ENCODE measurements at places on chromosomes 7 and 10.
A peak's percentile ranks its signal among the peaks of the same experiment; 100 is the strongest.

DNA sequence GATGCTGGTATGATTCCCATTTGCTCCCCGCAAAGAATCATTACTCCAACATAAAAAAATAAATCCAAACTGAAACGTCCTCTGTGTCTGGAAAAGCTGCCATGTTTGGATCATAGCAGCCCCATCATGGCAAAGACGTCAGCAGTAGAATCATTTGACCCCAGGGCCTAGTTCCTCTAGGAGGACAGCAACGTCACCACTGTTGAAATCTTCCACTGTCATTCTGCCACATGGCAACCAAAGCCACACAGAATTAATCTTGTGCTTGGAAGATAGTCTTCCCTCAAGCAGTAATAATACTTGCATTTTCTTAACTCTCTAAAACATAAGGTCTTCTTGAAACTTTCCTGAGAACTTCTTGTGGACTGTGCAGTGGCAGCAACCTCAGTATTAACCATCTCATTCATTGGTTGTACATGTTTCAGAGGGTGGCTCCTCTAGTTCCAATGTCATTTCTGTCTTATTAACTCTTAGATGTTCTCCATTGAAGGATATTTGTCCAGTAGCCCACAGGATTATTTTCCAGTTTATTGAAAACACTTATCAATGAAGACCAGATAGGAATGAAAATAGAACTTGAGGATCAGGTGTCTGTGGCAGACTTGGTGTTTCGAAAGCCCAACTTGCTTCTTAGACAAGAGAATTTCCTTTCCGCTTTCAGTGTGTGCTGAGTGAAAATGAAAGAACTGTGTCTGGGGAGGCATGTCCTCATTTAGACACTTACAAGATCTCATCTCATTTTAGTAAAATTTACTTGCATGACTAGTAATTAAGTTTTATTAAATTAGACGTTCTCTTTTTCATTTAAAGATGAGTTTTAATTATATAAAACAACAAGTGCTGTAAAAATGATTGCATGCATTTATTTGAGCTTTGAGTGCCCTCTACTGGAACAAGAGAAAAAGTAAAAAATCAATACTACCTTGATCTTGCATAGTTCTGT is 28.9 kb upstream of the INHBA start:
- peak; percentile 88 for DNase-seq

GRCh38 chr10:113988535-113988934 is 55.1 kb upstream of the ADRB1 start:
- DNase-seq, result no peak

DNA sequence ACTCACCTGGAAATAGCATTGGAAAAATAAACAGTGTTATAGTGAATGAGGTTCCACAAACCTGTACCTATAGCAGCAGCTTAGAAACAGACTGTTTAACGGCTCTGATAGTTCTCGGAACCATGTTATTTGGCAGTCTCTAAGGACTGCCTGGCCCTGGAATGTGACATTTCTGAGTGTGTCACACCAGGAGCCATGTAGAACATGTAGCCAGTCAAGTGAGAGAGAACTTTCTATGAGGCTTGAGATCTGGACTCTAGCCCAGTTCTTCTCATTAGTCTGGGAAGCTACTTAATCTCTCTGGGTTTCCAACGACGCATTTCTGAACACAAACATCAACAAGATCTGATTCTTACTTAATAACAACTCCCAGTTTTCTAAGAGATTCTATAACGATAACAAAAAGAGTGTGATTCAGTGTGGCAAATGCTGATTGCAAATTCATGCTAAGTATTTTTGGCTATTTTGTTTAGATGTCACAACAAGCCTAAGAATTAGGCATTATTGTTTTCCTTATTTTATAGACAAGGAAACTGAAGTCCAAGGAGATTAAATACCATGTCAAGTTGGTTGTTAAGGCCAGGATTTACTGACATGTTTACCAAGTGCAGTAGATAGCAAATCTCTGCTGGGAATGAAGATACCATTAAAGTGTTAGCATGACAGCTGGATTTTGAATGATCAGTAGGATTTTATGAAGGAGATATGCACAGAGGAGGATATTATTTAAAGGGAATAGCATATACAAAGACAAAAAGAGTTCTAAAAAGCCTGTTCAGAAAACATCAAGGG is 47.2 kb downstream of the APBB1IP start:
- DNase-seq, result no peak

- DNase-seq, result no peak
Measured at GRCh38 chr10:35274498-35275060, 61.7 kb upstream of the CCNY start.

- DNase-seq, result no peak
Measured at GRCh38 chr7:64666663-64667050, 724 bp downstream of the ZNF107 start.

DNA sequence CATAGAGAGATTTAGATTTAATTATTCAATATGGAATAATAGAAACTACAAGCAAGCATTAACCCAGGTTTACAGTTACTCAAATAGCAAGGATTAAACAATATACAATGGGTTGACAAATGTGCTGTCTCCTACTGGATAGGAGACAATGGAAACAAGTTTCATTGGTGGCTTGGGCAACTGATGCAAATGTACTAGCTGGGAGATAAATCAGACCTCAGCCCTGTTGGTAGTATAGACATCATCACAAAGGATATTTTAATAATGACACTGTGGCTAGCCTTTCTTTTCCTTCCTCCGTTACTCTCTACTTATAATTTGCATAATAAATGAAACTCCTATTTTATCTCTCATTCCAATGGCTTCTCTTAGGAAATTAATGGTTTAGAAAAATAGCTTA is 96.5 kb upstream of the DKK1 start:
- DNase-seq, result no peak

DNA sequence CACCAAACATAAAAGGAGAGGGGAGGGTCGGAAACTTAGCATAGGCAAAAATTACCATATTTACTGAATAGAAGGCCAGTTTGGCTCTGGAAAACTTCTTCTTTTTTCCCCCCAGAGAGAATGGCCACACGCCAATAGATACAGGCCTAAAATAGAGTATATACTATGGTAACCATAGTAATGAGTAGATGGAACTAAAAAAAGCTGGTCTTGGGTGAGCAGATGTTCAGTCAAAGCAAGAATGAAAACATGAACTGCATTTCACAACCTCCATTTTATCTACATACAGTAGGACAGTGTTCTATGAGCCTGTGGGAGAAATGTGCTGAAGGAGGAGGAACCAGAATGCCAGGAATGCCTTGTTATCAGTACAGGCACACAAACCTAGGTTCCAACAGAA is 141.7 kb upstream of the SEMA3A start:
- no peak for DNase-seq

DNA sequence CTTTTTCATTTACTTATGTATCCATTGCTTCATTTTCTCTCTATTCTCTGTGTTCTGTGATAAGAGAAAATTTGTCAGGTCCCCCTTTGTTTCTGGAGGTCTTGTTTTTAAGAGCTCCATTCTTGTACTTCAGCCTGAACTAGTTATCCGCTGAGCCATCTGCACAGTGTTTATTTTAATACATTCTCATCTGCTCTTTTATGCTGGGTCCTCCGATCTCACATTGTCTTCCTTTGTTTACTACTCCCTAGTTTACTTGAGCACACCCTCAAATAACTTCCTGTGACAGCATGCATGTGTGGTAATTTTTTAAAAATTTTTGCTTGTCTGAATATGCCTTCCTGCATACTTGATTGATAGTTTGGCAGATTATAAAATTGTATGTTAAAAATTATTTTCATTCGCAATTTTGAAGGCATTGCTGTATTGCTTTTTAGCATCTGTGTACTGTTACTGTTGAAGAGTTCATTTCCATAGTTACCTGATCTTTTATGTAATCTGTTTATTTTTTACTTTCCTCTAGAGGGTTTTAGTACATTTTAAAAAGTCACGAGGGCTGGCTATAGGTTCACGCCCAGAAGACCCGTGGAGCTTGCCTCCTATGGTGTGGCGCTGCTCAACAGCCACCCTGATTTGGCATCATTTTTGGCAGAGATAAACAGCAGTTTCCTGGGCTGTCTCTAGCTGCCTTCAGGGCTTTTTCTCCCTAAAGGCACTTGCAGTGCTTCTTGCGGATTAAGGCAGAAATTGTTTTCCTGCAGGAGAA is 31.9 kb downstream of the RSBN1L start:
- no peak for DNase-seq

DNA sequence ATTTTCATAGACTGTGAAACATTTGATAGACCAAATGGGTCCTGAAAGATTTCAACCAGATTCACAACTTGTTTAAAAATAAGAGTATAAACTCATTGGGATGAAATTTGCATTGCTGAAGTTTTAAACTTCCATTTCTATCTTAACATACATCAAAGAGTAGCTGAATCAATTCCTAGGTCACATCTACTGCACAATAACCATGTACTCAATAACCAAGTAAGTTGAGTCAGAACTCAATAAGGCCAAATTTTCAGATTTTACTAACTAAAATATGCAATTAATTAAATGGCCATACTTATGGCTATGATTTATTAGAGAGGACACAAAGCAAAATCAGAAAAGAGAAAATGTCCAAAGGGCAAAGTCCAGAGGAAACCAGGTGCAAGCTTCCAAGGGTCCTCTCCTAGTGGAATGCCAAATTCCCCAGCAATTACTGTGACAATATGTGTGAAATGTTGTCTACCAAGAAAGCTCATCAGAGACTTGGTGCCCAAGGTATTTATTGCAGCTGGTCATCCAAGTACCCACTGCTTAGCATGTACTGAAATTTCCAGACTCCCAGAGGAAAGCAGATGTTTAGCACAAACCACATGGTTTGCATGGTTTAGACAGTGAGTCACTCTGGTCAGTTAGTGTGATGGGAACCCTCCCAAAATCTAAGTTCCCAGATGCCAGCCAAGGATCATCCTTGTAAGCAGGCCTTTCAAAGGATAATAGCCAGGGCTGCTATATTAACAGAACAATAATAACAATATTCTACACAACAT is 238.9 kb downstream of the IPMK start:
- DNase-seq, result no peak

DNA sequence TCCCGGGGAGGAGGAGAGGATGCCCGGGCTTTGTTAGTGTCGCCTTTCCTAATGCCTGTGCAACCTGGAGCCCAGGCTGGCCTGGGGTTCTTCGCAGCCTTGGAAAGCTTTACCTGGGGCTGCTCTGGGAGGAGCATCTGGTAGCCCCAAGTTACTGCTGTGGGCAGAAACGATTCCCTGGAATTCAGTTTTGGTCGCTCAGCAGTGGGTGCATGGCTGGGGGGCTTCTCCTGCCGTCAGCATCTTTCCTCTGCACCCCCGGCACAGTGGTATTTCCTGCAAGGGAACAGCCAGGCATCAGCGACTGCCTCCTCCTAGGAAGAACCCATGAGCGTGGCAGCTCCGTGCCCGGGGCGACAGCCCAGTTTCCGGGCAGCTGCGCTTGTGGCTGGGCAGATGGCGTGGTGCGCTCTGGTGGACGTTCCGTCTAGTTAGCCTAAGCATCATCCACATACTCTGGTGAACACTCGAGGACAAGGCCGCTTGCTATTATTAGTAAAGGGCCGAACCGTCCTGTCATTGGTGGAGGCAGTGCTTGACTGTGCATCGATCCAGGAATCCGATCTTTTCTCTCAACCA is 107.0 kb upstream of the BTBD16 start:
- DNase-seq, result no peak

DNA sequence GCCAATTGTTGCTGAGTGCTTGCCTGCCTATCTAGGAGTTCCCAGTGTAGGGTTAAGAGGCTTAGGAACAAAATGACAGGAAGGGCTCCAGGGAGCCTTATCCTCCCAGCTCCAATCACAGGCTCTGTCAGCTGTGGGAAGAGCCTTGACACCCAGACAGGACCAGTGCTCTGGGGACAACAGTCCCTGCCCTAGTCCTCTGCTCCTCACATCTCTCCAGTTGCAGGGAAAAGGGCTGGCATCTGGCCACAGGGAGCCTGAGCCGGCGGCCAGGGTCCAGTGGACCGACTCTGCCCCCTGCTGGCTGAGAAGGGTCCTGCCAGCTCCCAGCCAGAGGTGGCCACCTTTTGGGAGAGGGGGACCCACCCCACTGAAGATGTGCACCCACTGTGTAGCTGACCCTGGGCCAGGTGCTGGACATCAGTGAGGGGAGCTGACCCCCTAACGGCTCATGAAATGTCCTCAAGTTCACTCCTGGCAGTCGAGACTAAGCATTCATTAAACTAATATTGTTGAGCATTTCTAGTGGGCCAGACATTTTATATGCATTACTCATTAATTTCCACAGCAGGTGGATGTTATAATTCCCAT is 17.6 kb downstream of the DNAJB12 start:
- DNase-seq, result peak; percentile 54

GRCh38 chr10:92567952-92568600 is 5.8 kb downstream of the IDE start:
- DNase-seq, result peak; percentile 32

DNA sequence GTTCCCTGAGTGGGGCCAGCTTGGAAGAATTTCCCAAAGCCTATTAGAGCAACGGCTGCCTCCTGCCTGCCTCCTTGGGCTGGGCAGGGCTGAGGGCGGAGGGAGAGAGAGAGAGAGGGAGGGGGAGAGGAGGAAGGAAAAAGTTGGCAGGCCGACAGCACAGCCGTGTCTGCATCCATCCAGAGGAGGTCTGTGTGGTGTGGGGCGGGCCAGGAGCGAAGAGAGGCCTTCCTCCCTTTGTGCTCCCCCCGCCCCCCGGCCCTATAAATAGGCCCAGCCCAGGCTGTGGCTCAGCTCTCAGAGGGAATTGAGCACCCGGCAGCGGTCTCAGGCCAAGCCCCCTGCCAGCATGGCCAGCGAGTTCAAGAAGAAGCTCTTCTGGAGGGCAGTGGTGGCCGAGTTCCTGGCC is at the start of gene AQP1:
AQP1 (plus strand) TSS at position 293 of the 409 bp plus-strand sequence; CDS start at position 350, 57 bp downstream.
- DNase-seq, result no peak

- DNase-seq, result no peak
Measured at GRCh38 chr10:113095419-113096127, 145.5 kb downstream of the TCF7L2 start.

- no peak for DNase-seq
Measured at GRCh38 chr10:68163735-68164134, 54.4 kb downstream of the MYPN start.

GRCh38 chr7:127833641-127834040 is 181.6 kb downstream of the SND1 start:
- DNase-seq, result no peak

GRCh38 chr7:26451997-26452396 is 160.3 kb downstream of the SNX10 start:
- DNase-seq, result no peak

GRCh38 chr7:49866076-49866735 is 92.8 kb downstream of the VWC2 start:
- DNase-seq, result no peak

DNA sequence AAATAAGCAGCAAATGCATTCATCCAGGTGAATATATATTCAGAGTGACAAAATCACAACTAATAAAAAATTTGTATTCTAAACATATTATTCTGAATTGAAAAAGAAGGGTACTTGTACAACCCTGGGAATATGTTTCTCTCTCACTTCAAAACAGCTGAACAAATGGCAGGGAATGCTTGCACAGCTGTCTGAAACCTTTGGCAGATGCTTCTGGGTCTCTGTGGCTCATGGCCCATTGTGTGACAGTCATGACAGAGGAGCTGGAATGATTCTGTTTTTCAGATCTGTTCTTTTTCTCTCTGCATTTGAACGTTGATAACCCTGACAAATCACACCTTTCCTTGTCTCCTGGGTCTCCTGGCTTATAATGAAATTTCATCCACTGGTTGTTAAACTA is 275.7 kb upstream of the FZD1 start:
- no peak for DNase-seq

- DNase-seq, result no peak
Measured at GRCh38 chr7:82816272-82816671, 346.4 kb downstream of the PCLO start.

Data from inflammatory macrophage (primary cell).